ENCODE measurements at places on chromosomes 12 and 14.

DNA sequence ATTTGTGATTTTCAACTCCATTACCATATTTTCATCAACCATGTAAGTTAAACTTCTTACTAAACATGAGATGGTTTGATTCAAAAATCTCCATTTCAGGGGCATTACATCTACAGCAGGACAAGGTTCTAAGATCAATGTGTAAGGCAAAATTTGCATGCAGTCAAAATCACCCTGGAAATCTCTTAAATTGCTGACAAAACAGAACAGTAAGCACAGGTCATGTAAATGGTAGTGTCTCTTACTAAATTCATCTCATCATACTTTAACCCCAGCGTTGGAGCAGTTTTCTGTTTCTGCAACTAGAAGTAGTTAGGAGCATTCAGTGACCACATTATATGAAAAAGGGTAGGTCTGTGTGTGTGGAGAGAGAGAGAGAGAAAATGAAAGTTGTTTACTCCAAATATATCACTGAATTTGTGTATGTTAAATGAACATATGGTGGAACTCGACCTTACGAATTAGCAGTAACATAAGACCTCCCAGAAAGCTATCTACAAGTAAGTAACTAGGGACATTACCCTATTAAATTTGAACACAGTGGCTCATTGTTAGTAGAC is 227.5 kb downstream of the SSPN start:
- no peak for DNase-seq

DNA sequence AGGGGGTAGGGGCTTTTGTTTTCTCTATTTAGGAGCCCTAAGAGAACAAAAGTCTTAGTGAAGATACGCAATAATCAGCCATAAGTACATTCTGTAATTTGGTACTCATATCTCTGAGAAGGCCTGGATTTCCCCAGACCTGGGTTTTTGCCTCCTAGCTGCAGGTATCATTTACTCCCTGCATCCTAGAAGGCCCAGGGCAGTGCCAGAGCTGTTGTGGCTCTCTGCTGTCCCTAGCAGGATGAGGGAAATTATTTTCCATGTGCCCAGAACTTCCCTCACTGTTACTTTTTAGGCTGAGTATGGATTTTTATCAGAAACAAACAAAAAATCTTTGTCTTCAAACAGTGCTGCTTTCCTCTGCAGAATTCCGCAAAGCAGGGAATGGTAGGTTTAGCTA is 192.5 kb upstream of the SYT1 start:
- no peak for DNase-seq

DNA sequence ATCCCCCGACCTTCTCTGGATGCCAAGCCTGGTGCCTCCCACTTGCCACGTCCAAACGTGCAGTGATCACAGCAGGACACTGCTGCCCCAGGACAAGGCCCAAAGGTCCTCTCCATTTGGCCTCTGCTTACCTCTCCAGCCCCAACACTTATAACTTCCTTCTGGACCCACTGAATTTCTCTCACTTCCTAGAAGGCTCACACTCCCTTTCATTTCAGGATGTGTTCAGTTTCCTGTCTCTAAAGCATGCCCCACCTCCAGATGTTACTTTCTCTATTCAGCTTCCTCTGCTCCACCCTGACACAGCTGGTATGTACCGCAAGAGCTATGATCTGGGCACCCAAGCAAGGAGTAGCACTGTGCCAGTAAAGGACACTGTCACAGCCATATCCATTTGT is 33.0 kb downstream of the CDKL1 start:
- DNase-seq = no peak

DNA sequence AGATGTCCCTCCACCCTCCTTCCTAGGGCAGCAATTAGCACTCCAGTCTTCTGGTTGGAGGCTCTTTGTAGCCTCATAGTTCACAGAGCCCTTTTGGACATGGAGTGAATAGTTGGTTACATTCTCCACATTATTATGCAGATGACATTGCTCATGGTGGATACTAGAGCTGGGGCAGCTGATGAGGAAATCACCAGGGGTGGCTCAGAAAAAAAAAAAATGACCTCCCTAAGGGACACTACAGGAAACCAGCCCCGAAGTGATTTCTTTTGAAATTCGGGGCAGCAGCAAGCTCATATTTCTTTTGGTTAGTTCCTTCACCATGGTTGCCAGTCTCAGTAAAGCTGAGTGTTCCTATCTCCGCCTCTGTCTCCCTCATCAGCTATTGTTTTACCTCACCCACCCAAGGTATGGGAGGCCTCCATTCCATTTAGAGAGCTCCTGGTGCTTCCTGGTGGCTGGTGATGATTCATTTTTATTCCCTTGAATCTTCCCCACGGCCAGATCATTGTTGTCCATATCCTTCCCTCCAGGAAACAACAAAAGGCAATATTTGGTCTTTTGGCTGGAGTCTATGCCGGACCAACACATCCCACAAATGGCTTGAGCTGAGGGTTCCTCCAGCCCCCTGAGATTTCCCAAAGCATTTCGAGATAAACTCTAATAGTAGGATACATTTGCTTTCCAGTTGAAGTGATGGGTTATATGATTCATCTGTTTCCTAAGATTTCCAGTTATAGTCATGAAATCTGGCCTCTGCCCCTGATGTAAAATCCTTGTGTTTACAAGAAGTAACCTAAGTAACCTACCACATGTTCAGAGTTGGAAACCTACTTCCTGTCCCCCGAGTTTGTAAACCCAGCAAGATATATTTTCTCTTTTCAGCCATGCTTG is 56.2 kb upstream of the NID2 start:
- DNase-seq = peak; percentile 68

- no peak for DNase-seq
Observed at GRCh38 chr12:15417691-15418090, 95.4 kb downstream of the PTPRO start.

GRCh38 chr12:99138393-99138792 is 493.3 kb downstream of the APAF1 start:
- no peak for DNase-seq
